ENCODE measurements at places on chromosomes 1 and 21. TPM values are rescaled to one million over a fixed set of nuclear protein-coding genes. Genes with fewer than 3 reads are reported as not detected.

The ZNF691 gene
- 1.2 TPM for total RNA-seq

The S100A7 gene
- total RNA-seq: not detected

The LCE1D gene
- total RNA-seq: not detected

The RIPK4 gene
- 33.8 TPM for total RNA-seq

The TYW3 gene
- total RNA-seq: 15.1 TPM

The BTBD19 gene
- 2.9 TPM for total RNA-seq

The PAPPA2 gene
- 0.29 TPM for total RNA-seq

The F5 gene
- total RNA-seq: 4.8 TPM

The MUL1 gene
- total RNA-seq: 20.1 TPM

The GUCA2B gene
- total RNA-seq: not detected

The PLA2G2C gene
- 1.3 TPM for total RNA-seq

The ARHGEF16 gene
- 16.9 TPM for total RNA-seq

The FAM167B gene
- not detected for total RNA-seq

The TAL1 gene
- total RNA-seq: 2.6 TPM

The CLDN17 gene
- not detected for total RNA-seq

The PCBP3 gene
- 4.2 TPM for total RNA-seq

The NBPF4 gene
- not detected for total RNA-seq

The CYYR1 gene
- 6.8 TPM for total RNA-seq

The INAVA gene
- total RNA-seq: 102 TPM

The METTL13 gene
- total RNA-seq: 9.9 TPM

The CACNA1S gene
- total RNA-seq: under 0.01 TPM

The SPTA1 gene
- not detected for total RNA-seq

The LRRC71 gene
- total RNA-seq: not detected

The FMN2 gene
- not detected for total RNA-seq

The TRIM46 gene
- total RNA-seq: not detected

The ACTRT2 gene
- not detected for total RNA-seq

The PLA2G2F gene
- total RNA-seq: not detected

The GJA9 gene
- total RNA-seq: not detected

The LRRC38 gene
- total RNA-seq: not detected

The FCGR3A gene
- 13.5 TPM for total RNA-seq

The ITPKB gene
- 21.8 TPM for total RNA-seq

The EIF4G3 gene
- 54.5 TPM for total RNA-seq

The SAMD11 gene
- 3.6 TPM for total RNA-seq

The KRTAP19-1 gene
- total RNA-seq: not detected

The MCL1 gene
- 163 TPM for total RNA-seq

The TARBP1 gene
- total RNA-seq: 63.2 TPM

The LIN28A gene
- total RNA-seq: not detected

The ACTL8 gene
- not detected for total RNA-seq

The SGIP1 gene
- 1.8 TPM for total RNA-seq

The IER5 gene
- 33.3 TPM for total RNA-seq

The KLHDC7A gene
- total RNA-seq: 1.8 TPM

The BARHL2 gene
- total RNA-seq: not detected

Measured in stomach (tissue), 19 donors.